Frontal cortex (tissue), 4 donors: ENCODE measurements at places on chromosomes 2 and 18. TPM values are rescaled to one million over a fixed set of nuclear protein-coding genes. Genes with fewer than 3 reads are reported as not detected.

UGT1A3 gene
- total RNA-seq, result not detected

DNA sequence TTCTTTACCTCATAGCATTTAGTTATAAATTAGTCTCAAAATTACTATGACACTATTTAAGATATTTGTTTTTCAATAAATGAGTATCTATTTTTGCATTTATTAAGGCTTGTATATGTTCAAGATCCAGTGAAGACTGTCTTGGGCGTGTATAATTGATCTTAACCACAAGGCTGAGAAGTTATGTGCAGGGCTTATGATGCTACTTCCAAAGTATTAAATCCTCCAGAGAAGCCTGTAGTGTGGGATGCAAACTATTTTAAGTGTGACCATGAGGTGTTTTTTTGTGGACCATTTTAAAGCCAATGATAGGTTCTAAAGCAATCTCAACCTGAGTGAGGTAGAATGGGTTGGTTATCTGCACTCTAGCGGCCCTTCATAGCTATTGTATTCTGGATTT lies 219.9 kb downstream of the ZNF407 start:
- no peak for DNase-seq

DNA sequence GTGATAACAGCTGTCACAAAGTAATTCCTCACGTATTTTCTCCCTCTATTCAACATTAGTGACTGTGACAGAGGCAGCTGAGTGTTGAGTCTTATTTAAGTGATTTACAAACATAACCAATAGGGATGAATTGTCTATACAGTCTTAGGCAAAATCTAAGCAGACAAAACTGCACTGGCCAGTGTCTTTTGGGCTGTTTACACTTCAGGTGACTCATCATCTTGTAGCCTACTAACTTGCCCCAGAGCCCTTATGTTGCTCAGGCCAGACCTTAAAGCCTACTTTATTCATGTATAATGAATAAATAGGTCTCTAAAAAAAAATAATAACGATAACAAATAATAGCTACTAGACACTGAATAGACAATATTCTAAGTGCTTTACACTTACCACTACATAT lies 17.2 kb downstream of the THOC1 start:
- DNase-seq, result no peak

- no peak for DNase-seq
Observed at GRCh38 chr2:176120364-176121189, 1.9 kb upstream of the HOXD9 start.

NT5DC4 gene
- not detected for total RNA-seq

DNA sequence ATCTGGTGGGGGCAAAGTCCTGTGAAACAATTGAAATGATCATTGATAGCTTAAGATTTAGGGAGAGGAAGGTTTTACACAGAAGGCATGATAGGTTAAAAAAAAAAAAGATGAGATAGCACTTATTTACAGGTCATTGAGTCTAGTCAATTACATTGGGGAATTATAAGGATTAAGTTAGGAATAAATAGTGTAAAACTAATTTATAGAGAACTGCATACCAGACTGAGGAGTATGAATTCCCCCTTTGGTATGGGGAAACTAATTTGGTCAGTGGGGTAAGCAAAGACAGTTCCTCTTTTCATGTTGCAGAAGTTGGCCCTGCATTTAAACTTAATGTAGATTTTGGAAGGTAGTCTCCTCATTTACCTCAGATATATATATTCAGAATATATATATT lies 10.8 kb downstream of the GLS start:
- DNase-seq, result no peak

DNA sequence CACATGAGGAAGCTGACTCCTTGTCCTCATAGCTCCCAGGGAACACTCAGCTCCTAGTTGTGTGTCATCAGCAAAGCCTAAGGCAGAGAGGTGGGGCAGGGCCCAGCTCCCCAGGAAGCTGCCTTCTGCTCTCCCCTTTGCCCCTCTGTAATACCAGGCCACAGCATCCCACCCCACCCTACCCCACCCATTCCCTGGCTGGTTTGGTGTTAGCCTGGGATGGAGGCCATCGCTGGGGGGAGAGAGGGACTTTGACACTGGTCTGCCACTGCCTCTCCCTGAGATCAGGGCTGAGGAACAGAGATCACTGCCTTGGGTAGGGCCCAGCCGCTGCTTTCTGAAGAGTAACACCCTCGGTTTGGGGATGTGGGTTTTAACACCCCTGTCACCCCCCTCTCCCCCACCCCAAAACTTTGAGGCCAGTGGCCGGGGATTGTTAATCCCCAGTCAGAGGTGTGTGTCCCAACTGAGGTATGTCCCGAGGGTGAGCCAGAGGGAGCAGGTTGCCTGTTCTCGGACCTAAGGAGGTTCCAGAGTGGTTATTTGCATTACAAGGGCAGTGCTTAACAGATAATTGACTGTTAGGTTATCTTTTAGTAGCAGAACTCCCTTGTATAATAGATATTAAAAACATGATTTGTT lies 41.4 kb downstream of the TET3 start:
- no peak for DNase-seq

- DNase-seq, result no peak
Observed at GRCh38 chr2:75751824-75752468, 41.2 kb upstream of the GCFC2 start.

DNA sequence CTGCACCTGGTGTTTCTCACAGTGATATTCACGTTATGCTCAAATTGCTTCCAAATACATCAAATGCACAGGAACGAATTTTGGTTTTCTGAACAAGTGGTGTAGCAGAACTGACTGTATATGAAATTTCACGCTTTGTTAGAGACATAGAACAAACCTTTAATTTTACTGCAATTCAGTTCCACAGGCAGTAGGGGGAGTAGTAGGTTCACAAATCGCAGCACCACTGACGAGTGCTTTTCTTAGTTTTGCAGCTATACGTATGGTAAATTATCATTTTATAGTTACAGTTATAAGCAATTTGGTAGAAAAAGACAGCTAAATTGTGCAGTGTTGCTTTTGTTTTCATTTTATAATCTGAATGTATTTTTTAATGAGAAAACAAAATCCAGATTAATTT lies 113.3 kb downstream of the KIAA1328 start:
- no peak for DNase-seq

GNAL gene
- 92.9 TPM for total RNA-seq

SEMA4C gene
- total RNA-seq, result 52.6 TPM

LIPG gene
- 10.2 TPM for total RNA-seq

GRCh38 chr18:28112056-28112470 lies 64.9 kb downstream of the CDH2 start:
- DNase-seq, result no peak

DNA sequence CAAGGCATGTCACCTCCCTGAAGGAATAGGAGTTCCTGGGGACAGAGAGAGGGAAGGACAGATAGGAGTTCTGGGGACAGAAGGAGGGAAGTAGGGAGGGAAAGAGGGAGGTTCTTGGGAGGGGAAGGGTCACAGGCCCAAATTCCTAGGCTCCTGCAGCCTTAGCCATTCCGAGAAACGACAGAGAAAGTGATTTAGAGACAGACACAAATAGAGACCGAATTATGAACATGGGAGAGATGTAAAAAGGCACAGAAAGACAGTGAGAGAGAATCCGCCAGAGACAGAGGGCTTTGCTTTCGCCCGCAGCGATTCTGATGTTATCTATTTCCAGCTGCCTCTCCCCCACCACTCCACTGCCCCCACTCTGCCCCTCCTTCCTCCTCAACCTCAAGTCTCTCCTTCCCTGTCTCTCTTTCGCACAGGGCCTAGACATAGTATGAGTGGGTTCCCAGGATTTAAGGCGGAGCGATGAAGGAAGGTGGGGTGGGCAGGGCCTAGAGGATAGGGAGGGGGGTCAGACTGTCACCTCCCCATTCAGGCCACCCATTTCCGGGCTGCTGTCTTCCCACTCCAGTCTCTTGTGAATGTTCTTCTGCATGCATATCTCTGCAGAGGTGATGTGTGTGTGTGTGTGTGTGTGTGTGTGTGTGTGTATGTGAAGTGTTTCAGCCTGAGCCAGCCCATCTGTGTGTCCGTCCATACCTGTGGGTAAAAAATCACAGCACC lies 3.3 kb upstream of the WNT6 start:
- no peak for DNase-seq

DNA sequence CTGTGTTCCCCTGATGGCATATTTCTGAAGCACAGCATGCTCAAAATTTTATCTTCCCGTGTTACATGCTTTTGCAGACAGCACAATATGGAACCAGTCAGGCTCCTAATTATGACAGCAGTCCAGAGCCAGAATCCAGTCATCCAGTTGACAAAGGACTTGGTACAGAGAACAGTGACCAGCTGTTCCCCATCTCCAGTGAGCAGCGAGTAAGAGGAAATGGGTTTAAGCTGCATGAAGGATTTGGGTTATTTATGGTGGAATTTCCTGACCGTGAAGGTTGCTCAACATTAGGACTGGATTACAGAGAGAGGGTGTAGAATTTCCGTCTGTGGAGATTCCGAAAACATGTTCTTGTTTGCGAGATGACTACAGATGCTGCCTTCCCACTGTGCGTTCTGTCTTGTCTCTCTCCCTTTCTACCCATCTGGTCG lies 24.4 kb downstream of the SGPP2 start:
- DNase-seq, result no peak

- no peak for DNase-seq
Observed at GRCh38 chr2:134669731-134670669, 48.8 kb downstream of the TMEM163 start.

GRCh38 chr18:74377776-74378175 lies 62.1 kb downstream of the C18orf63 start:
- no peak for DNase-seq

- DNase-seq, result no peak
Observed at GRCh38 chr18:26477828-26478466, 70.4 kb downstream of the KCTD1 start.

GRCh38 chr2:26685341-26685740 lies 7.2 kb upstream of the KCNK3 start:
- DNase-seq, result no peak

DNA sequence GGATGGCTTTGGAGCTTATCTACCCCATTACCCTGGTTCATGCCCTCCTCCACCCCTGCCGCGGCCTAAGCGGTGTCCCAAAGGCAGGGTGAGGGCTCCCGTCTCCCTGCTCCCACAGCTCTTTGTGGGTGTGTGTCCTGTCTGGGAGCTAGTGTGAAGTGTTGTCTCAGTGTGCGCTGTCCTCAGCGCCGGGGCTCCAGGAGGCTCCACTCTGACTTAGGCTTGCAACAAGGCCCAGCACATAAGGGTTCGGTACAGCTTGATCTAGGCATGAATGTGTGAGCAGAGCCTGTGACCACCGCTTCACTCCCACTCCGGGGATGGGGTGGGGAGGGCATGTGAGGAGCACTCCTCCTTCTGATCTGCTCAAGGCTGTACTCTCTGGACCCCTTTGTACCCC lies 1.2 kb downstream of the MC2R start:
- DNase-seq, result no peak

RNU2-63P gene
- total RNA-seq, result not detected

- no peak for DNase-seq
Observed at GRCh38 chr2:905833-906140, 44.9 kb upstream of the SNTG2 start.

- DNase-seq, result no peak
Observed at GRCh38 chr2:44671916-44672315, 269.6 kb upstream of the SIX3 start.

TMEM37 gene
- not detected for total RNA-seq

UGT1A10 gene
- not detected for total RNA-seq

BAZ2B gene
- total RNA-seq, result 192 TPM

DNA sequence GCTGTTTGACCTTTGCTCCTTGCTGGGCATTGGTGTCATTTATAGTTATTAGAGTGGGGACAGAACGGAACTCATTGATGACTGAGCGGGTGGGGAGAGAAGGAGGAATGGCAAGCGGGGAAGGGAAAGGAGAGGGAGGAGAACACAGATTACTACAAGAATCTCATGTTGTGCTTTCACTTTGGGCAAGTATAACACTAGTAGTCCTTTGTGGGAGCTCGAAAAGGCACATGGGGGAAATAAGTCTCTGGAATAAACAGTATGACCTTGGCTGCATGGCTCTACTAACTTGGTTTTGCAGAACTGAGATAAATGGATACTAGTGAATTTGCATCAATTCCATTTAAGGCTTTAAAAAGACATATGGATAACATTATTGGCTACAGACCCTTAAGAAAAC lies 161.7 kb upstream of the NABP1 start:
- DNase-seq, result no peak

- no peak for DNase-seq
Observed at GRCh38 chr2:190854726-190855125, 25.9 kb upstream of the GLS start.

GRCh38 chr2:188091220-188091619 lies 200.5 kb upstream of the GULP1 start:
- no peak for DNase-seq

- DNase-seq, result no peak
Observed at GRCh38 chr2:232410238-232410900, 3.7 kb downstream of the ALPG start.

DNA sequence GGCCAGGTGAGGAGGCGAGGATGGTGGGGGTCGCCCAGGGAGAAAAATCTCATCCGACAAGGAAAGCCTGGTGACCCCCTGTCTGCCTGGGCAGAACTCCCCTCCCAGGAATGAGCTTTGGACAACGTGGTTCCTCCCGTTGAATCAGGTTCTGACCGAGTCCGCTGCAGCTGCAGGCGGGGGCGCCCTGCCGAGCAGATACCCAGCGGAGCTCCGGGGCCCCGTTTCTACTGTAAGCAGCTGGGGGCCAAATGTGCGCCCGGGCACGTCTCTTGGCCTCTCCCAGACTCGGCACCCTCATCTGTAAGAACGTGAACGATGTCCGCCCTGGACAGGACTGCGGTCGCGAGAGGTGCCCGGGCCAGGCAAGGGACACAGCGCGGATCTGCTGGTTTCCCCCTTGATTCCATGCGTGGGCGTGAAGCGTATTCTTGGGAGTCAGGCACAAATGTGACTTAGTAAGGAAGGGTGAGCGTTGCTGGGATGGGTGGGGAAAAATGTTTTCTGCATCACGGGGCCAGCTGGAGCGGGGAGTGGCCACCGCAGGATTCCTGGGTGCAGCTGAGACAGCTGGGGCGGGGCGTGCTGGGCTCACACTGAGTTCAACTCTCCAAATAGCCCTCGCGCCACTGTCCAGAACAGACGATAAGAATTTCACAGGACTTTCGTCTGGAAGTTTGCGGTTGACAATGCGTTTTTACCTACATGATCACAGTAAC lies 20.2 kb upstream of the TUBB6 start:
- DNase-seq, result peak; percentile 64

- DNase-seq, result no peak
Observed at GRCh38 chr2:32706815-32707579, 79.1 kb downstream of the TTC27 start.

GRCh38 chr2:191245869-191246531 lies 796 bp downstream of the MYO1B start:
- DNase-seq, result no peak
